ENCODE measurements at places on chromosomes 7 and 10.

GRCh38 chr7:106151459-106152312, 39.6 kb upstream of the SYPL1 start:
- no peak for DNase-seq

- no peak for DNase-seq
Observed at GRCh38 chr10:75640381-75640780, 209.0 kb downstream of the LRMDA start.

- DNase-seq, result no peak
Observed at GRCh38 chr10:75295868-75296441, 60.2 kb upstream of the COMTD1 start.

DNA sequence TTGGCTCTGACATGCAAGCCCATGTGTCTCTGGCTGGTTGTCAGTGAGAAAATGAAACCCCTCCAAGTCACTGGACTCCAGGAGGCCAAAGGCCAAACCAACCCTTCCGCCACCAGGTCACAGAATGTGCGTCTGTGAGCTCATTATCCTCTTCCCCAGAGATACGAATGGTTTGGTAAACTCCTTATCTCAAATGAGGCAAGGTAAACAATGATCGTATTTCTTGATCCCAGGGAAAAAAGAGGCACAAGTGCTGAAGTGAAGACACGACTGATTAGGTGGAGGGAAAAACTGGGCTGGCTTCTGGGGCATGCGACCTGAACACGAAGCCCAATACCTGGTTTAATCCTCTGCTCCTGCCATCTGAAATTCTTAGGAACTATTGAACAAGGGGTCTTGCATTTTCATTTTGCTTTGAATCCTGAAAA, 70.6 kb upstream of the ARID5B start:
- DNase-seq, result no peak

DNA sequence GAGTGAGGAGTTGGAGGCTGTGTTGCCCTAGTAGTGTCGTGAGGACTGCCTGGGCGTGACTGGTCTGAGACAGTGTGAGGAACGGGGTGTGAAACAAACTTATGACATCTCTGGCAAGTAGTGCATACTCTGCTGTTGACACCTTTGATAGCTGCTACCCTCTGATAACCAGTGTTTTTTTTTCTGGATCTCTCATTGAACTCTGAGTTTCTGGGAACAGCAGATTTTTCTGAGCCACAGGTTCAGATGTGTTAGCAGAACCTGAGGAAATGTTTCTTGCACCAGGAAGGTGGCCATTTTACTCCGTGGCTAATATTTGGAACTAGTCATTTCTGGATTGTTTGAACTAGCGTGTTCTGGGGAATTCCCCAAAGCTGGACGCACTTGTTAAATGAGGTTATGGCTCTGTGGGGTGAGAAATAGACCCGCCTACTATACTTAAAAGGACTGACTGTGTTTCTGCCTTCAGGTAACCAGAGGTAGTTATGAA, 52.9 kb downstream of the AUTS2 start:
- DNase-seq, result no peak

GRCh38 chr10:4781955-4782354, 44.1 kb upstream of the AKR1E2 start:
- no peak for DNase-seq

- no peak for DNase-seq
Observed at GRCh38 chr10:16386855-16387254, 50.0 kb upstream of the PTER start.

- DNase-seq, result no peak
Observed at GRCh38 chr10:32338262-32338661, 8.7 kb downstream of the EPC1 start.

DNA sequence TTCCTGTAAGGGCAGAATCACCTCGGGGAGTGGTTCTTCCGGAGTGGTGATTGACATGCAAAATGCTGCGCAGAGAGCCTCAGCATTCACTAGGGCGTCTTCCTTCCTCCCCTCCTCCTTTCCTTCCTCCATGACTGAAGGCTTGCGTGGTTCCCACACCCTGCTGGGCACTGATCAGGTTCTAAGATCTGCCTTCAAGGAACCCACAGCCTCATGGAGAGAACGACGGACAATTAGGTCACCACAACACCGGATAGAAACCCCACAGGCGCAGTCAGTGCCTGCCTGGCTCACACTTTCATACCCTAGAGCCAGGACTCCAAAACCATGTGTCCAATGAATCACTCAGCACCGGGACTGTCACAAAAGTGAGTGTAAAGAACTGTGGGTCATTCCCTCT, 131.3 kb downstream of the DPP6 start:
- no peak for DNase-seq

DNA sequence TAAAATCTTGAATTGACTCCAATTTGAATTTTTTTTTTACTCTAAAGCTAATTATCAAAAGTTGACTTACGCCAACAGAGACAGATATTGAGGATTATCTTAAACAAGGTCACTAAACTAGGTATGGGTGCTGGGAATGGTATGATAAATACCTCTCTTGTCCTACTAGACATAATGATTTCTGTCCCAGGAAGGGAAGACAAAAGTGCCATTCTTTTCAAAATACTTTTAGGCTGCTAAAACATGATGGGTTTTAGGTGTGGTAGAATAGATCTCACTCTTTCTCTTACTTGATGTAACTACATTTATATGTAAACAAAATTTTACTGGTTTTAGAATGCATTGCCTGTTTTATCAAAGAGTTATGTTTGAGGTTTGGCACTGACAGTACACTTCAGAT, 15.1 kb downstream of the TMEM60 start:
- DNase-seq, result no peak

DNA sequence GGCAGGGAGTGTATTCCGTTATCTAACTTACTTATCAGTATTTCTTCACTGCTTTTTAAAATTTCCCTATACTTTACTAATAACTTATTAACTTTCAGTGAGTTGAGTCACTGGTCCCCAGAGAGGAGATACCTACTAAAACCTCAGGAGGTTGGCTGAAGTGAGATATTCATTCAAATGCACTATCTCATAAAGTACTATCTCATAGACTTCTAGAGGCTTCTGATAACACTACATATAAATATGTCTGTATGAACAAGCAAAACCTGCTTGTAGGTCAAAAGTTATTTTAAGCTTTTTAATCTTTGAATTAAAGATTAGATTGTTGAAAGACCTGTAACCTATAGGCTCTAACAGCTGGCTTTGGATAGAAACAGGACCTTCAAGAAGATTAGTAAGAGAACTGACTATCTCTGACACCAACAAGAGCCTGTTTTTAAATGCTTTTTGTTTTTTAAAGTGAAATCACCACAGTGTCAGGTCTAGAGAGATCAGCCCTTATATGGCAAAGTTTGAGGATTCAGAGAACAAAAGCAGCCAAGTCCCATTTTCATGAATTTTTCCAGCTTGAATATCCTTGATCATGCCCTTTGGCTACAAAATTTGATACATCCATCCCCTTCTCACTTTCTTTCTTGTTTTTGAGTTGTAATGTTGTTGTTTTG, 242.2 kb downstream of the ARL4A start:
- DNase-seq, result no peak

DNA sequence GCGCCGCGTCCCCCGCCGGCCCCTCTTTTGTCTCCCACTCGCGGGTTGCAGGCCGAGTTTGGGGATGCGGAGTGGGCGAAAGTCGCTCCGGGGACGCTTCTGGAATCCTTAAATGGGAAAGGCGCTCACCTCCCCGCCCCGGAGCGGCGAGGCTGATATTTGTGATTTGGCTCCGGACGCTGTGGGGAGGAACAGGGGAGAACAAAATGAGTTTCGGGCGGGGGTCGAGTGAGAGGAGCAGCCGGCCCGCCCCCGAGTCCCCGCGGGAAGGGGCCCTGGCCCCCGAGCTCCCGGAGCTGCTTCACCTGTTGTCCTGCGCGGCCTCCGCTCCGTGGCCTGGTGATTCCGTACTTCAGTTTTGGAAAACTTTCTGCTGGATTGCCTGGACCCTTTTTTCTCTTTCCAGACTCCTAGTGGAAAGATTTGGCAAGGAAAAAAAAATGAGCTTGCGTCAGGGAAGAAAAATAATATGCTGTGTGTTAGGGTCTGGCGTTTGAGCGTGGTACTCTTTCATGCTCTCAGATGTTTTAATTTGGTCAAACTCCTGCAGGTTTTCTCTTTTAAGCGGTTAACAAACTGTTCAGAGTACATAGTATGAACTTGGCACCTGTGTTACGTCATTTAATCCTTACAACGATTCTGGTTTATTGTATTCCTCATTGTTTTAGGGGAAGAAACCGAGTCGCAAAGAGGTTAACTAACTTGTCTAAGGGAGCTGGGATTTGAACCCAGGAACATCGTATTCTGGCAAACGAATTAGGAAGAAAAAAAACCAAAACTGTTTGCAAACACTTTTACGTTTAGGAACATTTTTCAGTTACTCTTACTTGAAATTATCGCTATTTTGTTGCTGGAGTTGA, 924 bp downstream of the BMPR1A start:
- DNase-seq, result peak; percentile 40

DNA sequence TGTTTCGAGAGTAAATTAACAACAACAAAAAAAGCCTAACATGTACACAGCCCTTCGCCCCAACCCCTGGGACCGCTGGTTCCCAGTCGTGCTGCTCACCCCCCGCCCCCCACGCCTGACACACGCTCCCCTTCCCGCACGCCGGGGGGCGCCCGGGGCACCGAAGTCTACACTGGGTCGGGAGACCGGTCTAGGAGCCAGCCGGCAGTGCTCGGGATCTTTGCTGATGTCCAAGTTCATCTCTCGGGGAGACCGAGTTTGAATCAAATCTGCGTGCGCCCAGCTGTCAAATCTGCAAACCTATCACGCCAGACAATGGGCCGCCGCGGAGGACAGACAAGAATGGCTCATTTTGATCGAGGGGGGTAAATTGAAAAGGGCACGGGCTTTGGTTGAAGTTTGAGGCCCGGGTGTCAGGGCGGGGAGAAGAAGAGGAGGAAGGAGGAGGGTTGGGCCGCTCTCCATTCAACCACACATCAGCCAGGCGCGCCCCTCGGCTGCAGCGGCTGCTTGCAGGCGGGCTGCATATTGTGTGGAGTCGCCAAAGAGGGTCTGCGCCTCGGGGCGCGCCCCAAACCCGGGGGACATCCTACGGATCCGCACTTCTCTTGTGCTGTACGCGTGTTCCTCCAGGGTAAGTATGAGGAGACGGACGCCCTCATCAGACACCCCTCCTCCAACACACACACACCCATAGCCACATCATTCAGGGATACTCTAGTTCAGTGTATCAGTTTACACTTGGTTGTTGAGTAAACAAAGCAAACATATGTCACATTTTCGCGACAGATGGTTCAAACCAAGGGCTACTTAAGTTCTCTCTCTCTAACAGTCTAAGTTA, 1.3 kb upstream of the GFRA1 start:
- DNase-seq, result peak; percentile 41

- no peak for DNase-seq
Observed at GRCh38 chr10:86136934-86137333, 229.7 kb downstream of the GRID1 start.

DNA sequence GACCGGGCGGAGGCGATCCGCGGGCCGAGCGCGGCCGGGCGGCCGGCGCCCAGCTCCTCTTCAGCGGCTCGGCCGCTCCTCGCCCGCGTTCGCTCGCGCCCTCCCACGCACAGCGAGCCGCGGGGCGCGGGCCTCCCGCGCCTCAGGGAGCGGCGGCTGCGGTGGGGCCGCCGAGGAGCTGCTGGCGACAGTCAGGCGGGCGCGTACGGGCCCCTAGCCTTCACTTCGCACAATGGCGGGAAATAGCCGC, at the start of gene MCMBP:
Gene MCMBP (minus strand): TSS at position 234 of the 250 bp plus-strand sequence. CDS start 259 bp downstream, outside the sequence.
- DNase-seq, result no peak

- no peak for DNase-seq
Observed at GRCh38 chr10:26507441-26507840, 69.3 kb downstream of the APBB1IP start.

- no peak for DNase-seq
Observed at GRCh38 chr7:77328669-77329068, 87.5 kb downstream of the GSAP start.

- no peak for DNase-seq
Observed at GRCh38 chr10:57628592-57629284, 639.0 kb downstream of the IPMK start.

GRCh38 chr10:49508249-49508648, 30.7 kb downstream of the ERCC6 start:
- no peak for DNase-seq
